Natural killer cell treated with Interleukin-12 subunit alpha and Interleukin-12 subunit beta and Interleukin-15 and Interleukin-18, amount 100 ng/mL, for 72 hours (primary cell): ENCODE measurements at places on chromosomes 2 and 18. TPM values are rescaled to one million over a fixed set of nuclear protein-coding genes. Genes with fewer than 3 reads are reported as not detected.

Gene STPG4
- not detected for total RNA-seq

Gene INO80C
- total RNA-seq: 41.7 TPM

Gene UGT1A5
- total RNA-seq: not detected

DNA sequence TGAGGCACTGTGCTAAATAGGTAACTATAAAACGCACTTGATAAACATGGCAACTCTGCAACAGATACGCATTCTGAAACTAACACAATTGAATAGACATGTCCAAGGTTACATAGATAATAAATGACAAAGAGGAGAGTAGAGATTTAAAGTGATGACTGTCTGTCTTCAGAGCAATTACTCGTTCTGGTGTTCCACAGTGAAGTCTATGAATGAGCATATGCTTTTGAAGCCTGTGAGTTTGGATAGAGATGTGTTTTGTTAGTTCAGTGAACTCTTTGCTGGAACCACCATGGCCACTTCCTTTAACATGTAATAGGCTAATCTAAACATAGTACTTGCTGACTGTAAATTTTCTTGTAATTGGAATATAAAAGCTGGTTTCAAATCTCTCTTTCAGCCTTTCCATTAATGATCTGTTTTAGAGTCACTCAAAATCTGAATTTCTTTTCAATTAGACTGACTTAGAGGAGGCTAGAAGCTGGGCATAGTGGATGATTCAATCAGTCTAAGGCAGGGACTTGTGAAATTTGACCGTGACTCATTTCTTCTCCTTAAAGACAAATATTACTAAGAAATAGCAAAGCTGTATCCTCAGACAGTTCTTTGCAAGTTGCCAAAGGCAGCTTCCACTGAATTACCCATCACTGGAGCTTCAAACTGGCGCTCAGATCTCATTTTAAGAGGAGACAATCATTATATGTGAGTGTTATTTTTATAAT is 1130.1 kb upstream of the CELF4 start:
- no peak for DNase-seq

- DNase-seq: no peak
These were observed 99.0 kb upstream of the GRB14 start for GRCh38 chr2:164719996-164720941.

- DNase-seq: no peak
These were observed 77.0 kb downstream of the LANCL1 start for GRCh38 chr2:210399440-210400041.

DNA sequence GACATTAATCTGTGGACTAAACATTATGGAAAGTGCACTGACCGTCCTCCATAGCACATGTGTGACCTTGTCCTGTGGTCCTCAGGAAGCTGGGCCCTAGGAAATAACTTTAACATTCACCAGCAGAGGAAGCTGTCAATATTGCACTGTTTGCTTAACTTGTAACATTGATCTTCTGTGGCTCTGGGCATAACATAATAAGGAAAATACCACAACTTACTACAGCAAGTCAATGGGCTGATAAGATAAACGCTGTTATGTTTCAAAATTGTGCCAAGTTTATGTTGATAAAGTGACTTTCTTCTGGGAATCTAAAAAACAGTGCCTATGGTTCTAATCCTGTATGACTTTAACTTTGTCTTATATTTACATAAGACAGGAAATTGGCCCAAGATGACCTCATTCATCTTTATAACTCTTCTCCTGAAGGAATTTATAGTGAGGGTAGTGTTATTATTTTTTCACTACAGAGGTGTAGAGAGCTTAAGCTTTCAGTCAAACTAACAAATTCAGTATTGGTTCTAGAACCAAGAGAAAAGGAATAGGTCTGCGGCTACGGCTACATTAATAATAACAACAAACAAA is 113.7 kb upstream of the MAP4K3 start:
- DNase-seq: no peak

- DNase-seq: no peak
These were observed 25.2 kb downstream of the FAM228A start for GRCh38 chr2:24199968-24200590.

GRCh38 chr18:13522861-13523660 is 203.3 kb downstream of the FAM210A start:
- no peak for DNase-seq

DNA sequence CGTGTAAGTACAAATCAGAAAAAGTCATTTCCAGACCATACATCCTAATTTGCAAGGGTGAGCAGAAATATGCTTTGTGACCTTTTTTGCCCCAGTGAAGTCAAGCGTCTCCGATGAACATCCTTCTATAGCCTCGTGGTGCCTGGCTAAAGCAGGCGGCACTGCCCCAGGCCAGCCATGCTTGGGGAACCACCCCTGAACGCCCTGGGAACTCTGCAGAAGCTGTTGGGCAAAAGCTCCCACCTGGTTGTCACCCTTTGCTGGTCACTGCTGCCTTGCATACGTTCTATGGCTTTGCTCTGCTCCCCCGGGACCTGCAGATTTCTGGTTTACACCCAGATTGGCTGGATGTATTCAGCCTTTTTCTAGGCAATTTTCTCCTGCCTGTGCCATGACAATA is 256.4 kb downstream of the SS18 start:
- DNase-seq: no peak
